Omental fat pad (tissue), 4 donors: ENCODE measurements at places on chromosomes 16 and 17.

- no peak for DNase-seq
Measured at GRCh38 chr16:80279656-80280055, 261.1 kb upstream of the DYNLRB2 start.

- DNase-seq = no peak
Measured at GRCh38 chr17:45230787-45231480, 9.2 kb downstream of the FMNL1 start.

- no peak for DNase-seq
Measured at GRCh38 chr16:53202398-53202797, 147.6 kb downstream of the CHD9 start.

DNA sequence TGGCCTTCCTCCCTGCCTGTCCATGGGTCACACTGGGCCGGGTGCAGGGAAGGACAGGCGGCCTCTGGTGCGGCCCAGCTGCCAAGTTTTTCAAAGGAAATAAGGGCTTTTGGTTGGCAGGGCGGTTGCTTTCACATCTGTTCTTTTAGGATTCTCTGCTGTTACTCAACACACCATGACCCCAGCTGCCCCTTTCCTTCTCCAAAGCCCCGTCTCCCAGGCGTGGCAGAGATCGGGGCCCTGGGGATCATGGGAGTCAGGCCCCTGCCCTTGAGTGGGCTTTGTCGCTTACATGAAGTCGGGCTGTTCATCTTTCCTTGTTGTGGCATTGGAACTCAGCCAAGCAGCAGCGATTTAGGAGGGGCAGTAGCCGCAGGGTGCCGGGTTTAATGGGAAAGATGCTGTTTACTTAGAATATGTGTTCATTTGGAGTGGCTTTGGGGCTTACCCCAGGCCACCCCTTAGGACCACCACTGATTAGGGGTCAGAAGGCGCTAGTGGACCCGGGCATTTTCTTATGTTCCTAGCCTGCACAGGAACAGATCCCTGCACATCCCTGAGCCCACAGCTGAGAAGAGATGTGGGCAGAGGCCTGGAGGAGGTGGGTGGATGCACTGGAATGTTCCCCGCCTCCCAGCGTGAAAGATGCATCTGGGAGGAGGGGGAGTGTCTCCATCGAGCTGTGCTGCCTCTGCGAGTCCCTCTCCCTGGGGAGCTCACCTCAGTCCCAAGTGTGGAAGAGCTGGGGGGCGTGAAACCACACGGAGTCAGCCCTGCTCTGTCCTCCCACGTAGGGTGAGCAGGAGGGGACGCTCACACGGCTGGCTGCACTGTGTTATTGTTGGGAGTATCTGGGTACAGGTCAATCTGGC is 6.8 kb upstream of the ADCY7 start:
- no peak for DNase-seq
